SJCRH30 (cell line): ENCODE measurements at places on chromosomes 6 and 20. TPM values are rescaled to one million over a fixed set of nuclear protein-coding genes. Genes with fewer than 3 reads are reported as not detected.

GRCh38 chr20:44832724-44833123 lies 22.4 kb upstream of the RIMS4 start:
- H3K36me3 ChIP-seq: no peaks in the 10 kb centered on the region
- peaks cover 22% of the 10 kb centered on the region for H3K27me3 ChIP-seq
- H3K4me3 ChIP-seq: no peak overlapping the region

DNA sequence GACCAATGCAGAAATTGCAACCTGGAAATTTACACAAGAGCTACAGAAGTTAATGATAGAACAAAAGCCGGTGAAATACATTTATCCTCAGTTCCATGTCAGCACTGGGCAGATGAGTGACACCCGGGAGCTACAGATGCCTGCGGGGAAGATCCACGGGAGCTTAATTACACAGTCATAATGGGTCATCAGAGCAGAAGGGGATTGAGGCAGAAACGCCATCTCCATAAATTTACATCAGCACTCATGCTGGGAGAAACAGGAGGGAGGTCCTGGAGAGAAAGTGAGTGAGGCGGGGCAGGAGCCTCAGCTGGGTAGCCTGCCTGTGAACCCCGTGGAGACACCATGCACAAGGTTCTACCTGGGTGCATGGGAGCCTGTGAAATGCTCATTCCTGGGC lies 37.6 kb upstream of the CST7 start:
- no peaks in the 10 kb centered on the region for H3K4me1 ChIP-seq
- no peak overlapping the region for H3K4me3 ChIP-seq
- no peak for DNase-seq
- no peak overlapping the region for H3K27ac ChIP-seq

GRCh38 chr6:20186981-20187380 lies 25.3 kb downstream of the MBOAT1 start:
- no peaks in the 10 kb centered on the region for H3K36me3 ChIP-seq
- no peak overlapping the region for H3K27ac ChIP-seq

DNA sequence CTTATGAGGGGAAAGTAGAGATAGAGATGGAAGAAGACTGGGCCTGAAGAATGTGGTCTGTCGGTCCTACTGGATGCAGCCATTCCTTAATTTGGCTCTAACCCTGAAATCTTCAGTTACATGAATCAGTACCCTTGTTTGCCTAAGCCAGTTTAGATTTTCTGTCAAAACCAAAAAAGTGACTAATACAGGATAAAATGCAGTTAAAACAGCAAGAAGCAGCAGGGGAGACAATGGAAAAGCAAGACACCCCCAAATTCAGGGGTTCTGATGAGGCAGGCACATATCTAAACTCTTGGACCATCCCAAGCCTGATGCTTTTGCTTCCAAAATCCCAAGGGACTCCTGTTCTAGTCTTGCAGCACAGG lies 17.4 kb upstream of the UBE2V1 start:
- peaks cover 77% of the 10 kb centered on the region for H3K36me3 ChIP-seq
- no peaks in the 10 kb centered on the region for H3K27me3 ChIP-seq
- no peak overlapping the region for H3K4me3 ChIP-seq
- H3K27ac ChIP-seq: no peak overlapping the region
- no peaks in the 10 kb centered on the region for H3K4me1 ChIP-seq

TRIM10 gene
- not detected in 2 replicates for total RNA-seq
